ENCODE measurements at places on chromosomes 7 and 10.

GRCh38 chr7:7751243-7752092, 33.1 kb upstream of the RPA3 start:
- DNase-seq, result no peak

DNA sequence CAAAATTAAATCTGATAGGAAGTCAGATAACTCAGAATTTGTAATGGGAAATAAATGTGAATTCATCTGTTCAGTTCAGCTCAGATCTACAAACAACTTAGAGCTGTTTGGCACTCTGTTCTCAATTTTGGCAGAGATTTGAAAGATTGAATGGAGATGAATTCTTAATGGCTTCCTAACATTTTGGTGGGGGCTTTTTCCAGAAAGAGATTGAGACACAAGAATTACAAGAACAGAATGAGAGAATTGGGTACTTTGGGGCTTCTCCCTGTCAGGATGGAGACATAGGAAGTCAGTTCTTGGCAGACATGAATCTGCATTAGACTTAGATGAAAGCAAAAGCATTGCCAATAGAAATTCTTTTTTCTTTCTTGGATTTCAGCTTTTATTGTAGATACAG, 39.0 kb upstream of the PTPRZ1 start:
- DNase-seq, result no peak

GRCh38 chr7:116552602-116553001, 27.8 kb downstream of the CAV1 start:
- no peak for DNase-seq

DNA sequence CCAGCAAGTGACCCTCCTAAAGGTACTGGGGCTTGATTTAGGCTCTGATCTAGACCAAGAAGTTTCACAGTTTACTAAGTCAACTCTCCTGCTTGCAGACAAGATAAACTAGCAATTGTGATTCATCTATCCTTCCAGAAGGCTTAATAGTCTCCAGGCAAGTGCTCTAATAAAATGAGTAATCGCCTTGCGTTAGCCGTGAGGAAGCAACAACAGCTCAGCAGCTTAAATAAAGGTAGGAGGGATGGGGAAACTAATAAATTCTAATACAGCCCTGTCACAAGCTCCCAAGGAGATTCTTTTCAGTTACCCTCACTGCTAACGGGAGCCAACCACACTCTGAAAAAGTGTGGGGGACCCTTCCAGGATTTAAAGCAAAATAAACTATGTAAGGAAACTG, 48.4 kb downstream of the FRMD4A start:
- no peak for DNase-seq

GRCh38 chr7:5232485-5232837, 42.4 kb downstream of the WIPI2 start:
- no peak for DNase-seq

DNA sequence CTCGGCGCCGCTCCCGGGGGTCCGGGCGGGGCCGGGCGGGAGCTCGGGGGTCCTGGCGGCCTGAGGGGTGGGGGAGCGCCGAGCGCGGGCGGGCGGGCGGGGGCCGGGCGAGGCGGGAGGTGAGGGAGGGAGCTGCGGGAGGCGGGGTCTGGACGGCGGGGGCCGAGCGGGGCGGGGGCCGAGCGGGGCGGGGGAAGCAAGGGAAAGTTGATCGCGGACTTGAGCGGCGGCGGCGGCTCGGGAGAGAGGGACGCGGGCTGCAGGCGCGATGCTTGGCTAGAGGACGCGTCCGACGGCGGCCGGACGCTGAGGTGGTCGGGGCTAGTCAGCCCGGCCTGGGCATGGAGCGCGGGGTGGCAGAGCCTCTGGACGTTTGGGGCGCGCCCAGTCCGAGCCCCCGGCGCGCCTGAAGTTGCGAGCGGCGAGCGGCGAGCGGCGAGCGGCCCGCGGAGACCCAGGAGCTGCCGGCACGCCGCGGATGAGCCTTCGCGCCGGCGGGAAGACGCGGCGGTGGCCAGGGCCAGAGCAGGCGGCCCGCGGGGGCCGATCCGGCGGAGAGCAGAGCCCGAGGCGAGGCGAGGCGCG, at the start of gene CDH23:
Gene CDH23, plus strand, starts transcription at position 210 of the 585 bp plus-strand sequence. CDS start 42,912 bp downstream, outside the sequence.
- DNase-seq, result peak; percentile 78

DNA sequence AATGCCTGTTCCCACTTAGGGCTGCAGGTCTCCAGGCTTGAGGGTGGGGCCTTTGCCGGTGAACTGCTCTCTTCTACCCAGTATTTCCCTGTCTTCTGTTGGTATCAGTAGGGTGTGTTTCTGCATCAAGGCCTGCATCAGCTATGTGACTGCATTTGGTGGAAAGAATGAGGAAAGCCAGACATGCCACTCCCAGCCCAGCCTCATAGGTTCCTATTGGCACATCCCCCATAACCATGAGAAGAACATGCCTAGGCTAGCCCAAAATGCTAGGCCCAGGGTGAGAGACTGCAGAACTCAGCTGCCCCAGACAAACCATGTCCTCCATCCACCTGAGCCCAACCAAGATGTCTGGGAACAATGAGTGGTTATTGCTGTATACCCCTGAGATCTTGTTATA, 380.3 kb upstream of the ADARB2 start:
- DNase-seq, result no peak

DNA sequence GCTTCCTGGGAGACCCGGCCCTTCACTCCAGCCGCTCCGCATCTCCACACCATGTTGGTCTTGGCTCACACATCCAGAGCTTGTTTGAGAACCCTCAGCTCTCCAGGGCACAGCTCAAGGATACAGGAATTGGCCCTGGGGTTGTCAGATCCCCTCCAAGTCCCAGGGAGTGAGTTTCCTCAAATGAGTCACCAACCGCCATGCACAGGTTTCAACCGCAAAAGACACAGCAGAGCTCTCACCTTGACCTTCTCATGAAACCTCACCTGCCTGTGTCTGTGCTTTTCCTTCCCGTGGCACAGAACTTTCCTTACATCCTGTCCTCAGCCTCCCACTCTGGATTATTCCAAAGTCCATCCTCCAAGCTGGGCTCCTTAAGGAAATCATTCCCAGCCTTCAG, 20.6 kb downstream of the AZGP1 start:
- no peak for DNase-seq

DNA sequence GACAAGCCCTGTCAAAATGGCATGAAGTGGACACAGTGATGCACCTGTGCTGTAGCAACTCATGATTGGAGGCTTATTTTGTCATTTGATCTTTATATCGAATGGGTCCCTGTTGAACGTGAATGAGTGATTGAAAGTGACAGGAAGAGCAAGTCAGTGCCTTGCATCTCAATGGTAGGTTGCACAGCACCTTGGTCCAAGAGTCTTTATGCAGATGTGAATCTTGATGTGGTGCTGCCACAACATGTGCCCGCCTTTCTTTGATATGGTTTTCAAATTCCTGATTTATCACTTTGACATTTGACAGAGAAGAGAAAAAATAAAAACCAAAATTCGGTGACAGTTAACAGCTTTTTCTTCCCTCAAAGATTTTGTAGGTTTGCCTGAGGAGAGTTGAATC, 1182.4 kb downstream of the DNAJB9 start:
- DNase-seq, result no peak

DNA sequence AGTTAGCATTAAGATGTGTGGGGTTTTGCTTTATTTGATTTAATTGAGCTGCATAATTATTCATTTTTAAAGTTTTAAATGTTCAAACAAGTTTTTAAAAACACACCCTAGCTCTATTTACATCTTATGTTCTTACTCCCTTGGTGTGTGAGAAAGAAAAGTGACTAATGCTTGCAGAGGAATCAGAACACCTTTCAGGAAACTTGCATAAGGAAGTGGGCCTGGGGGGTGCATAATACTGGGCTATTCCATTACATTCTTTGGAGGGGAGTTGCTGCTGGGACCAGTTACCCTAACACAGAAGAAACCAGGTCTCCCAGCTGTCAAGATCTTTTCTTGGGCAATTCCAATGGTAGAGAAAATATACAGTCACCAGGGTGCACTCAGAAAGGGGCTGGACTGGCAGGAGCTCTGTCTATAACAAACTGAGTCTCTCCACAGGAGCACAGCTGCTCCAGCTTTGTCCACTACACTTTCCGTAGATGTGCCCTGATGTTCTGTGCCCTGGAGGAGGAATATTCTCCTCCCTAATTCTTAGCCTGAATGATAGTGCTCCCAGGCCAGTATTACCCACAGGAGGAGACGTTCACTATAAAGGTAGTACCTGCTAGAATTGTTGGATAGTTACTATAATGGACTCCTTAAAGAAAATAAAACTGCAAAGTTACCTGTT, 304.2 kb downstream of the CDC14C start:
- DNase-seq, result peak; percentile 36

DNA sequence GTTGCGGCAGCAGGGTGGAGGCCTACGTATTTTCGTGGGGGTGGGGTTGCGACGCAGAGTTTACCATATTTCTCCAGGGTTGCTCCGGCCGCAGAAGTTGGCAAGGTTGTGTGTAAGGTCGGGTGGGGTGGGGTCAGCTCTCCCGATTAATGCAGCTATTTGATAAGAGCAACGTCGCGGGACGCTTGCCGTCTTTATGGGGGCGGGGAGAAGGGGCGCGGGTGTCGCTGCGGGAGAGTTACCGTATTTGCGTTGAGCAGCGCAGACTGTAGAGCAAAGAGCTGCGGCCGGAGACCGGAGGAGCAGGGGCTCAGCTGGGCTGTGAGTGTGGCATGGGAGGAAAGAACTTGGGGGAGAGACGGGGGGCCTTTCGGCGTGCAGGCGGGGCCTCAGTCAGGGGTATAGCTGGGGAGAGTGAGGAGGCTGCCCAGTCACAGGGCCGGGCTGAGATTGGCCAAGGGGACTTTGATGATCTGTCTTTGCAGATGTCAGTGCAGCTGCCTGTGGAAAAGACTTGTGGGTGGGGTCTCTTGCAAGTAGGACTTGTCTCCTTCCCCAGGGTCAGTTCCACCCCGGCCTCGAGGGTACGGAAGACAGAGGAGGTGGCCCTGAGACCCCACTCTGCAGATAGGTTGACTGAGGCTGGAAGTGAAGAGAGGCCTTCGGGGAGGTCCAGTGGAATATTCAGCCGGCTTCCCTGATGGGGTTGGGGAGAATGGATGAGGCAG, 26.6 kb downstream of the ZNF775 start:
- DNase-seq, result peak; percentile 78

- peak; percentile 31 for DNase-seq
These were observed 133.2 kb upstream of the TCF7L2 start for GRCh38 chr10:112816891-112817290.

DNA sequence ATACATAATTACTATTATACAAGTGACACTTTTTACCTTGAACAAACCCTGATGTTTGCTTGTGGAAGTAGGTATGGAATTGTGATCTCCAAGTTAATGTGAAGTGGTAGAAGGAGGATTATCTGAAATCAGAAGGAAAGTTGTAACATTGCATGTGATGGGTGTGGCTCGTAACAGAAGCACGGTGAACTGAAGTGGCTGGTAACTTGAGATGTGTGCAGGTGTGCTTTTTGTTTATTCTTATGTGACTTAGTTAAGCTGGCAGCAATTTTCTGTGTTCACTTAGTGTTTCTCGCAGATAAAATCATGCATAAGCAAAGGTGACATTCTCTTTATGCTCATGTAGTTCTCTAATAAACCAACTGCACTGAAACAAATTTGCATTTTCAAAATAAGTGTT, 82.3 kb downstream of the ZEB1 start:
- DNase-seq, result no peak

- no peak for DNase-seq
These were observed 44.7 kb downstream of the KLF6 start for GRCh38 chr10:3740157-3740871.

GRCh38 chr7:128904381-128905197, 5.9 kb downstream of the KCP start:
- DNase-seq, result peak; percentile 87

GRCh38 chr10:51821045-51821444, 121.7 kb upstream of the CSTF2T start:
- no peak for DNase-seq

DNA sequence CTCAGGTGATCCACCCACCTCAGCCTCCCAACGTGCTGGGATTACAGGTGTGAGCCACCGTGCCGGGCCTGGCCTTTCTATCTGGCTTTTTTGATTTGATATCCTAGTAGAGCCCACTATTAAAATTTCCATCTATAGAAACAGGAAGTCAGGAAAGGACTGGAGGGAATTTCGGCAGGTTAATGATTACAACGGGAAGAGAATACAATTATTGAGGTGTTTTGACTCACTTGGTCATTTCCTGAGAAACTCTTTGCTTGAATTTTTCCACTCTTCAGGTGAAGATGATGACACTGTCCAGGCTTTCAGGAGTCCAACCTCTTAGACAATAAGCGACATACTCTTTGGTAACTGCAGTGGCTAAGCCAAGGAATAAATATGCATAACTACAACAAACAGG, 1.1 kb upstream of the MKLN1 start:
- DNase-seq, result no peak

Data from GM23338 (cell line).